ENCODE measurements at places on chromosomes 4 and X.

- no peak for DNase-seq
Observed at GRCh38 chr4:39754309-39754708, 56.4 kb downstream of the UBE2K start.

- DNase-seq = no peak
Observed at GRCh38 chr4:109993116-109993515, 80.4 kb downstream of the EGF start.

DNA sequence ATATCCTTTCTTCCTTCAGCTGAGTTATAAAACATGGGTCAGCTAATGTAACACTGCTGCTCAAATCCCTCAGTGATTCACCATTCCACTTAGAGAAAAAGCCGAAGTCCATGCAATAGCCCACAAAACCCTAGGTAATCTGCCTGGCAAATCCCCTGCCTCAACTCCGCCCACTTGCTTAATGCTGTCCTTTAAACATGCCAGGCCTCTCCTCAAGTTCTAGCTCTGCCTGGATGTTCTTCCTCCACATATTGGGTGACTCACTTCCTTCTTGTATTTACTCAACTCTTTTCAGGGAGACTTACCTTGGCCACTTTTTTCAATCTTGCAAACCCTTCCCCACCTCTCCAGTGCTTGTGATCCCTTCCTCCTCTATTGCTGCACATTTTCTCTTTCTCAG, 89.8 kb downstream of the EMCN start:
- DNase-seq = no peak

DNA sequence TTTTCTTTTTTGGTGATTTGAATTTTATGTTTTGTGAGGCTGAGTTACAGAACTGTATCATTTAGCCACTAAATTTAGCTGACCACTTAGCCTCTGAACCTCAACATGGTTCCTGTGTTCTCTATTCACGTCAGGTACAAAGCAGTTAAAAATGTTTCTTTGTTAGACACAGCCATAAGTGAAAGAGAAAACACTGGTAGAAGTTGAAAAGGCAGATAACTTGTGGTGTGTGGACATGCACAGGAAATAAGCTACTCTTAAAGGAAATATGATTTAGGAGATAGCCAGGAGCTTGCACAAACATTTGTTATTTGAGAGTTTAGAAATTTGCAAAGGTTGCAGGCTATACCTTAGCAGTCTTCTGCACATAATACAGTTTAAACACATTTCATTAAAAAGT, 171.0 kb upstream of the RPS6KA3 start:
- DNase-seq = no peak

DNA sequence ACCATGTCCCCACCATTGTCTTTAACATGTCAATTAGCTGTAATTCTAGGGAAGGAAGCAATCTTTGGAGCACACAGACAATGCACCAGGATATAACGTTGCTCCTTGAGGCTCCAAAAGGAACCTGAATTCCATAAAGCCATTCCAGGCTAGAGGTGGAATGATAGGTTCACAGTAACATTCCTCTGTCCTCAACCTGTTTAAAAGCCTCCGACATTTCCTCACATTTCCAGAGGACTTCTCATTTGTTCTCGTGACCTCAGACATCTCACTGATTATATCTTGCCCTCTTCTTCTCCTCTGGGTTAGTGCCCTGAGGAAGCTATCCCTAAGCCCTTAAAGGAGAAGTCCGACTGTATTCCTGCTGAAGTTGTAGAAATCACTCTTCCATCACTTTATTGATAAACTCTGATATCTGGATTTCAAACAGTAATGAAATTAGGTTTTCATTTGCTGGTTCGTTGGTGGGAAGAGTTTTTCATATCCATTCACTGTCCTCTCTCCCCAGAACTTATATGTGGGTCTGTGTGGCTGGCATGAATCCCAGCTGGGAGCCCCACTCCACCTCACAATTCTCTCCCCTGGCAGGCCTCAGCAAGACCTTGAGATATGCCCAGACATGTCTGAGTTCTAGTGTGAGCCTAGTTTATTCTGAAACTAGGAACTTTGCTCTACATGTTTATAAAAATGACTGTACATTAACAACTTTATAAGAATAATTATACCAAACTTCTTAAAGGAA, 44.2 kb upstream of the PRSS12 start:
- no peak for DNase-seq

Data from NCI-H2107 (cell line).